HFFc6 (cell line): ENCODE measurements at places on chromosomes 4 and X. TPM values are rescaled to one million over a fixed set of nuclear protein-coding genes. Genes with fewer than 3 reads are reported as not detected.

DNA sequence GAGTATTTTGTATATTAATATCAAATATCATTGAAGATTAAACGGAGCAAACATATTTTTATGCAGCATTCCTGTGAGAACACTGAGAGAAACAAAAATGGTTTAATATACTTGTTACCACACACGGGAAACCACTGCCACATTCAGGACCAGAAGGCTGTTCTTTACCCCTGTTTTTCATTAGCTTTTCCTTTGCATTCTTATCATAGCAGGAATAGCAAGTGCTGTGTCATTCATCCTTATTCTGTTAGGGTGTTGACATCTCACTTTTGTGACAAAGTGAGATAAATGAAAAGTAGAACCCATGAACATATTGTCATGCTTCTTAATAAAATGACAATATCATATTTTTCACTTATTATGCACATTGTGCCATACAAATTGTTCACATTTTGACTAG, 212.4 kb upstream of the NDST4 start:
- no peak for DNase-seq

DNA sequence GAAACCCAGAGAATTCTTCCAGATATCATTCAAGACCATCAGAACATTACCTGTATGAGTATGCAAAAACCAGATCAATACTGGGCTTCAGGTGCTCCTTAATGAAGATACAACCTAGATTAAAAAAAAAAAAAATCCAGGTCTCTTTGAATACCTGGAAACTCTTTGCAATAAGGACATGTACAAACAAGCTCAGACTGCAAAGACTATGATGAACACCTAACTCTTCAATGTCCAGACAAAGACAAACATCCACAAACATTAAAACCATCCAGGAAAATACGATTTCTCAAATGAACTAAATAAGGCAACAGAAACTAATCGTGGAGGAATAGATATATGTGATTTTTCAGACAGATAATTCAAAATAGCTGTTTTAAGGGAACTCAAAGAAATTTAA, 38.7 kb downstream of the NLRP2B start:
- DNase-seq = no peak

- no peak for DNase-seq
Measured at GRCh38 chrX:25754399-25754798, 383.7 kb upstream of the MAGEB18 start.

GRCh38 chrX:20740443-20740842, 473.7 kb upstream of the RPS6KA3 start:
- no peak for DNase-seq

GRCh38 chr4:53547983-53548382, 43.3 kb downstream of the LNX1 start:
- DNase-seq = no peak

The NEIL3 gene
- total RNA-seq = 3.9 to 8.8 TPM (median 7.3 TPM) in 3 replicates
